ENCODE measurements at places on chromosomes 3 and 15.

DNA sequence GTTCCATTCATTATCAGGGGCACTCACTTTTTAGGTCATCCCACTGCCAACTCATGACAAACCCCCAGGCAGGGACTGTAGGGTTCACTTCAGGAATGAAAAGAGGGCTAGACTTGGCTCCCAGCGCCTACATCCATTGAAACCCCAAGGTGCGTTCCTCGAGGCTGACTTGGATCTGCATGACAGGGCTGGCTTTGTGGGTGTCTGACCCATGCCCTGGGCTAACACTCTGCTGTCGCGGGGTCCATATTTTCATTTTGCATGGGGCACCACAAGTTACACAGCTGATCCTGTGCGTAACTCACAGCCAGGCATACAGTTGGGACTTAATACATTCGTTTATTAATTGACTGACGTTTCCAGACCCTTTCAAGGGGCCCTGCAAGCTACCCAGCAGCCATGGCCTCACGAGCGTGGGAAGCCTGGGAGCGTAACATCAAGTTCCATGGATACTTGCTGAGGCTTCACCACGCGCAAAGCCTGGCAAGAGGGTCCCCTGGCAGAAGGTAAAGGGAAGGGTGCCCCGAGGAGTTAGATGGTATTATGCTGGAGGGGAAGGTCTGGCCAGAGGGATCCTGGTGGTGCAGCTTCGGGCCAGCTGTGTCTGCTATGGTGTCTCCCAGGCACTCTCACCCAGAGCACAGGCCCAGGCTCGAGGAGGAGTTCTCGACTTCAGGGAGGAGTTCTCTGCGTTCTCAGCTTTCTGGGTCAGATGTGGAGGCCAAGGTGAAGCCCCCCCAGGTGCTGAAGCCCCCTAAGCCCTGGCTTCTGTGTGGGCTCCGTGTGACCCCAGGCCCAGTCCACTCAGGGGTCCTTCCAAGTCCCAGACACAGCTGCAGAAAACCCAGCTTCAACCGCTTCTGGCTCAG, 85.4 kb downstream of the ADAMTS17 start:
- DNase-seq = no peak

- DNase-seq = no peak
Observed at GRCh38 chr3:173221010-173221409, 80.0 kb upstream of the SPATA16 start.

DNA sequence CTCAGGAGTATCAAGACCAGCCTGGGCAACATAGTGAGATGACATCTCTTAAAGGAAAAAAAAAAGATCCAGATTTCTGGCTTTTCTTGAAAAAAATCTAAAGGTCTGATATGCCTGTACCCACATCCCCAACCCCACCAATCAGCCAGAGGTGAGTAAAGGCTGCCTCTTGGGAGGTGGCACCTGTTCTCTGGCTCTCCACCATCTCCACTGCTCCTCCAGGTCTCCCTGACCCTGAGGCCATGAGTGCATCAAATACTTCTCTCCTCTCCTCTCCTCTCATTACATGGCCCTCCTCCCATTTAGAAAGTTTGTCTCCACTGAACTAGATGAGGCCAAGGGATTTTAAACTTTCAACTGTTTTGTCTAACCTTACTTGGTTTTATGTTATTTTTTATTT, 5.2 kb downstream of the SIAH2 start:
- DNase-seq = no peak

DNA sequence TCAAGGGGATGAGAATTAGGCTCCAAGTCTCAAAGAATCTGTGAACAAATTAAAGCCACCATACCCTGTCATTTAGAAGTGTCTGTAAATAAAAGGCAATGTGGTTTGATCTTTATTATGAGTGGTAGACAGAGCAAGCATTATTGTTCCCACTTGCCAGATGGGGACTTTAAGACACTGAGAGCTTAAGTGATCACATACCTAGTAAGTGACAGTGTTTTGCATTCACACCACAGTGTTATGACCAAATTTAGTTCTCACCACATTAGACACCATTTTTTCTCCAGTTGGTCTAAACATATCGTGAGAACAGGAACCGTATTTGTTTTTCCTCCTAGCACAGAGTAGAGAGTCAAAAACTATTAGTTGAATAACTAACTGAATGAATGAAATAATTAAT, 13.2 kb upstream of the ZBED2 start:
- no peak for DNase-seq

DNA sequence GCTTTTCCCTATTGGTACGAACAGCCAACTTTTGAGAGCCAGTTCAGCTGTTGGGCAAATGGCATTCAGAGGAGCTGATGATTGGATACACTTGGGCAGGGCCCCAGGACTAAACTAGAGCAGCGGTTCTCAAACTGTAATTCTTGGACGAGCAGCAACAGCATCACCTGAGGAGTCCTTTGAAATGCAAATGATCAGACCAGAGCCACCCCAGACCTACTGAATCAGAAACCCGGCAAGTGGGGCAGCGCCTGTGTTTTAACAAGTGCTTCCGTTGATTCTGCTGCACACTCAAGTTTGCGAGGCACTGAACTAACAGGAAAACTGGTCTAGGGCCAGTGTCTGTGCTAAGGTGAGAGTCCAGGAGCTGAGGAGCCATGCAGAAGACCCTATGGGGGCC, 239.7 kb downstream of the UACA start:
- no peak for DNase-seq

- no peak for DNase-seq
Observed at GRCh38 chr3:150345021-150345538, 63.0 kb upstream of the TSC22D2 start.
